ENCODE measurements at places on chromosomes 5 and 9.

DNA sequence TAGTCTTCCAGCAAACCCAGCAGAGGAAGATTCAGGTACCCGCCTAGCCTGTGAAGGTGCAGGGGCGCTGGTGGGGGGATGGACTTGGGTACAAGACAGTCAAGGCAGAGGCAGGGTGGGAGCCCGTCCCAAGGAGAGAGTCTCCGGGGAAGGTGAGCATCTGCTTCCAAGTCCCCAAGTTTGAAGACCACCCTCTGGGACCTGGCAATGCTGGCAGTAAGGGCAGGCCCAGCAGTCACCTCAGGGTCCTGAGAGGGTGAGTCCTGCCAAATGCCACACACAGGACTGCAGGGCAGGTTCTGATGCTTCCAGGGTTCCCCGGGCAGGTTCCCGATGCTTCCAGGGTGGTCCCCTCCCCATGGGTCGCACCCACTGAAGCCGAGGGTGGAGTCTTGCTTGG, 261.8 kb upstream of the IRX1 start:
- no peak for DNase-seq

- DNase-seq, result no peak
Observed at GRCh38 chr9:7137040-7137439, 379.3 kb downstream of the KDM4C start.

DNA sequence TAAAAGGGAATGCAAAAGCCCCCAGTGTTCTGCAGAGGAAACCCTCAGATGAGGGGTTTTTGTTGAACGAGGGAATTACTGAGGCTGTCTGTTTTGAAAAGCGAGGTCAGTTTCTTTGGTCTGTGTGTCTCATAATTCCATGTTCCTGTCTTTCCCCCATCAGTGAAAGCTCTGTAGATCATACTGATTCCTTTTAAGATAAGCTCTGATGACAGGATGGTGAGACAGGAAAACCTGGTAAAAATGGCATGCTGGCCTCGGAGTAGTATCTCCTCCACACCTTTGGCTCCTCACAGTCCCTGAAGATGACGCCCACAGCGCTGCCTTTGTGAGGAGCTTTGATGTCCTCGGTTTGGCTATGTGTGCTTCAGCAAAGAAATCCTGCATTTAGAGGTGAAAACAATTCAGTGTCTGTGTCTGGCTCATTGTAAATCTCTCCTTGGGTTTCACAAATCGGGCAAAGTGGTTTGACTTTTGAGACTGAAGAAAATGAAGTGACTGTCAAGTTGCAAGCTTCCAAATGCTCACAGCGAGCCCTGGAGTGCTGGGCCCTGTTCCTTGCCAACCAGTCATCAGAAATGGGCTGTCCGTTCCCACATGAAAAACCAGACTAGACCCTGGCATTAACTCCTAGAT, 124.9 kb upstream of the ICE1 start:
- no peak for DNase-seq

- DNase-seq, result no peak
Observed at GRCh38 chr5:15674716-15675115, 174.7 kb downstream of the FBXL7 start.

All from prostate gland (tissue), 2 donors.